ENCODE measurements at places on chromosomes 3 and 15.

DNA sequence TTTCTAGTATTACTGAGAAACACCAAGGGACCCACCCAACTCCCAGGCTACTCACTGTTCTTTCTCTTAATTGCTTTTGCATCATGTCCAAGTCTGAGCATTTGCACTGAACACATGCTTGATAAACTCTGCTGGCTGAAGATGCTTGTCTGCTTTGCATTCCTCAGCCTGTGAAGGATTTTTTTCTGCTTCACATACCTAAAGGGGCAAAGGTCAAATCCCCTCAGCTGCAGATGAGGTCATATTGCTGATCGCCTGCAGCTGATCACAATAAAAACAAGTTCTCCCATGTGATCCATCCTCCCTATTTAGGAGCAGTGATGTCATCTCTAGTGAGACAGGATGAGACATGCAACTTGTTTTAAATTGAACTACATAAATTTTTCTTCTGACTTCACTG lies 84.6 kb upstream of the DCBLD2 start:
- peak; percentile 87 for DNase-seq

DNA sequence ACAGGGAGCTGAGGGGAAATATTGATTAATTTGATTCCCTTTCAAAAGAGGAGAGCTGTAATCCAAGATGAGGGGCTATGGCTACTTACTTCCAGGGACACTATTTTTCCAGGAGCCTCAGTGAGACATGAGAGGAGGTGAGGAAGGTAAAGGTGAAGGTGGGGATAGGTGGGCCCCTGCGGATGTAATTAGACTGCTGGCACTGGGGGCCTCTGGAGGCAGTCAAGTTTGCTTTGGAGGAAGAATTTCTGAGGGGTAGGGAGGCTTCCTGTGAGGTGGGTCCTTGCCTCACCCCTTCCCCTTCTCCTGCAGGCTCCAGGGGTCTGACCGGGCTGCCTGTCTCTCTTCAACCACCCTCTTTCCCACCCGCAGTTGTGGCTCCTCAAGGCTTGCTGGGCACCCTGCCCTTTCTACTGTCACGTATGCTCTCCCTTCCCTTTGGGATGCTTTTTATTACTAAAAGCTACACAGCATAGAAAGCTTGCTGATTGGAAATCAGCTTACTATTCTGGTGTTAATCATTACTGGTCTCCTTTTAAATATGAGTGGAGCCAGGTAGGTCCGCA lies 22.5 kb downstream of the GASK1A start:
- DNase-seq: no peak

DNA sequence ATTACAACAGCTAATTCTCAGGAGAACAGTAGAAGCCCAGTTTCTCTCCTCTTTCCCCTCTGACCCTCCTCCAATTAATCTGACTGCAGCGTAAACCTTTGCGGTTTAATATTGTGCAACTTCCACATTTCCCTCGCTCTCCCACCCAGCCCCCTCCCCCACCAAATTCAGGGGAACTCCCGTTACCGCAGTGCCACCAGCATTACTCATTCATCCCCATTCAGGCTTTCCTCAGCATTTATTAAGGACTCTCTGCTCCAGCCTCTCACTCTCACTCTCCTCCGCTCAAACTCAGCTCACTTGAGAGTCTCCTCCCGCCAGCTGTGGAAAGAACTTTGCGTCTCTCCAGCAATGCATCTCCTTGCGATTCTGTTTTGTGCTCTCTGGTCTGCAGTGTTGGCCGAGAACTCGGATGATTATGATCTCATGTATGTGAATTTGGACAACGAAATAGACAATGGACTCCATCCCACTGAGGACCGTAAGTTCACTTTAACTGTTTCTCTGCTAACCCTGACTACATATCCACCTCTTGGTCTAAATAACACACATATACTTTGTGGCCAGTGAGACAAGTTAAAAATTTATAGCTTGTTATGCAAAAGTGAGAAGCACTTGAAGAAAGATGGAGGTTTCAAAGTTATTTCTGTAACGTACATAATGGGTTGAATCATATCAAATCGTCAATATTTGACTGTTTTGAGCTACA lies at the start of gene PTX3:
Gene PTX3 (plus strand): TSS at position 268 of the 709 bp plus-strand sequence. CDS start 84 bp downstream, at position 352.
- peak; percentile 14 for DNase-seq

DNA sequence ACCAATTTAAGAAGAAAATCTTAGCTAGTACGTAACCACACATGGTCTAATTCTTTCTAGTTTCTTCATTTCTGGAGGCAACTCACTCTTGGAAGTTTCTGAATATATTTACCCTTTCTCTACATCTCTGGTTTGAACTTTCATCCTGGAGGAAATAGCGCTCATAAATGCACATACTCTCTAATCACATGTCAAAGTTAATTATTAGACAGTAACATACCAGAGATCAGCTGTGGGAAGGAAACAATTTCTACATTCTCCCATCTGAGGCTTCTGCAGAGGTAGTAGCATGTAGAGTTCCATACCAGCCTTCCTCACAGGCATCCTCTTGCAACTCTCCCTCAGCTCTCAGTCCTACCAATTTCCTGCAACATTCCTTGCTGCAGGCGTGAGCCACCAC lies 132.5 kb downstream of the RBPMS2 start:
- DNase-seq: no peak

DNA sequence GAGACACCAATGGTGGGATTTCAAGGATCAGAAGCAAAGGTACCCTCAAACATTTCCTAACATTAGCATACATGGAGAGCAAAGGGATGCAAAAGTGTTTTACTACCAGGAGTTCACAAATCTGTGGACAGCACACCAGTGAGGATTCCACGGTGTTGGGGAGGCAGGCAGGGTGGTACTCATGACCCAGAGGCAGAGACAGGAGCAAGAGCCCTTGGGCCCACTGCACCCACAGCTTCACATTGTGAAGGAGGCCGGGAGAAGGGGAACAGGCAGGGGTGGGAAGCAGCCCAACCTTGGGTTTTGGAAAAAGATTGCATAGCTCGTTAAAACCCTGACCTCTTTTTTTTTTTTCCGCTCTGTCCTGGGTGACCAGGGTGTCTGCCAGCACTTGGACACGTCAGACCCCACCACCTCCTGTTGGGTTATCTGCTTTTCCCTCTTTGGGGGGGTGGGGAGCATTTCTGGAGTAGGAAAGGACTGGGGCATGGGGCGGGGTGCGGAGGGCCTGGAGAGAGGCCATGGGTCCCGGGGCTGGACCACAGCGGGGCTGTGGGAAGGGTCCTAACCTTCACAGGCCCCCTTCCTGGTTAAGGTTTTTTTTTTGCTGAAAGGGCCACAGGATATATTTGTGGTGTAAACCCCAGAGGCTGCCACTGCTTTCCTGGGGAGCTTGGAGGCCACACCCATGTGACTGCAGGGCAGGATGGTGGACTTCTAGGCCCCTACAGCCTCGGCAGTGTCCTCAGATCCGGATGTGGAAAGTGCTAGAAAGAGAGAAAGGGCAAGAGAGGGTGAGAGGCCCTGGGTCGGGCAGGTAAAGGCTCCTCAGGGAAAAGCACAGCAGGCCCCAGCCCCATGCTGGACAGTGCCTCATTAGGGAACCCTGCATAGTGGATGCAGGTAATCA lies 12.5 kb downstream of the SH2D7 start:
- DNase-seq: no peak

Data from ELF-1 (cell line).